Stimulated activated CD4-positive, alpha-beta T cell treated with anti-CD3 and anti-CD28 coated beads, Interleukin-4, amount 100 ng/mL, for 1 hour (primary cell): ENCODE measurements at places on chromosomes 7 and 10.

DNA sequence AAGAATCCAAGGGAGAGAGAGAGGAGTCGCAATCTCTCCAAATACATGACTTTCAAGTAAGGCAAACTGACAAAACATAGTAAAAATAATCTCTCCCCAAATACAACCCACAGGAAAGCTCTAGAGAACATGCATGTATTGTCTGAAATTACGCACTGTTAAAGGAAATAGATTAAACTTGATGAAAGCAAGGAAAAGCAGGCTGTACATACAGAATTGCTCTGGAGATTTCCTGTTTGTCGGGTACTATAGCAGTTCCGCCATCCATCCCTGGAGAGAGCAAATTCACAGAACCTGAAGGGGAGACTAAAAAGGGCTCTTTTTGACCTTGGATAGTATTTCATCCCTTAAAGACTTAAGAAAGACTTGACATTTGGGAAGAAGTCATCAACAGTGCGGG is 170.2 kb upstream of the BET1 start:
- no peak for DNase-seq

- no peak for DNase-seq
Observed at GRCh38 chr7:73830681-73831583, at the start of gene CLDN4. Gene CLDN4, plus strand, starts transcription at chr7:73830996. Its CDS starts 206 bp downstream, at chr7:73831202.

GRCh38 chr7:101740981-101741725 is 76.3 kb upstream of the CUX1 start:
- no peak for DNase-seq

DNA sequence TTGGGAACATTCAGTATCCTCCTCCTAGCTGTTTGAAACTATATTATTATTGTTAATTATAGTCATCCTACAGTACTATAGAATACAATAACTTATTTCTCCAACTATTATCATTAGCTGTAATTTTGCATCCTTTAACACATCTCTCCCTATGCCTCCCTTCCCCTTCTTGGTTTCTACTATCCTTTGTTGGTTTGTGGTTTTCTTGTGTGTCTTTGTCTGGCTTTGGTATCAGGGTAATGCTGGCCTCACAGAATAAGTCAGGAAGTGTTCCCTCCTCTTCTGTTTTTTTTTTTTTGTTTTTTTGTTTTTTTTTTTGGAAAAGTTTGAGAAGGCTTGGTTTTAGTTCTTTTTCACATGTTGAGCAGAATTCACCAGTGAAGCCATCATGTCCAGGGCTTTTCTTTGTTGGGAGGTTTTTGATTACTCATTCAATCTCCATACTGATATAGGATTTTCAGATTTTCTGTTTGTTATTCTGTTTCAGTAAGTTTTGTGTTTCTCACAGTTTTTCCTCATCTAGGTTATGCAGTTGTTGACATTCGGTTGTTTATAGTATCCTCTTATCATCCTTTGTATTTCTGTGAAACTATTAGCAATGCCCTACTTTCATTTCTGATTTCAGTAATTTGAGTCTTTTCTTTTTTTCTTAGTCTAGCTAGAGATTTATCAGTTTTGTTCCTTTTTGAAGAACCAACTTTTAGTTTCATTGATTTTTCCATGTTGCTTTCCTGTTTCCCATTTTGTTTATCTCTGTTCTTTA is 21.6 kb downstream of the C1GALT1 start:
- no peak for DNase-seq

- DNase-seq: no peak
Observed at GRCh38 chr10:102985811-102986210, 67.7 kb downstream of the CNNM2 start.

DNA sequence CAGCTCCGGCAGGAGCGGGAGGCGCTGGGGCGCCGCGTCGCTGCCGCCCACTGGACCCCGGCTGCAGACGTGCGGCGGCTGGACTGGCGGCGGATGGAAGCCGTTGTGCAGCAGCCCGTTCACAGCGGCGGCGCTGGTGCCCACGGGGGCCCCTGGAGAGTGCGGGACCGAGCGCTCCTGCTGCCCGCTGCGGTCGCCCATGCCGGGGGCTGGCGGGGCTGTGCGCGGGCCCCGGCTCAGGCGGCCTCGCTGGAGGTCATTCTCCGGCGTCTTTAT is 413 bp downstream of the PANK1 start:
- peak; percentile 35 for DNase-seq

GRCh38 chr10:110903280-110904278 is 15.4 kb downstream of the BBIP1 start:
- DNase-seq: no peak
